ENCODE measurements at places on chromosomes 4 and X.

- DNase-seq, result no peak
These were observed 104.3 kb downstream of the USP46 start for GRCh38 chr4:52554612-52555355.

DNA sequence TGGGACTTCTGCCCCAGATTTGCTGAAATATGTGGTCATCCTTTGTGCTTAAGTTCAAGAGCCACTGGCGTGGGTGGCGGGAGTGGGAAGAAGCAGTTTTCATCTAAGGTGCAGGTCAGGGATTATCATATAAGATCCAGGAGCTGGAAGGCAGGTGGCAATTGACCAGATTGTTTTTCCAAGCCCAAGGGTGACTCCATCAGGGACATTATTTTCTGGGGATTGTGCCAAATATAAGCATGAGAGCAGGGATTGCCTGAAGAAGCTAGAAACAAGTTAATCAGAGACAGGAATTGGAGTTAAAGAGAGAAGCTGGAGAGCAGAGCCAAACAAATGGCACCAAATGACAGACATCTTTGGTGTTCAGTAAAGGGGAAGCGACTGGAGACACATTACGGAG, 19.4 kb upstream of the SEL1L3 start:
- no peak for DNase-seq

DNA sequence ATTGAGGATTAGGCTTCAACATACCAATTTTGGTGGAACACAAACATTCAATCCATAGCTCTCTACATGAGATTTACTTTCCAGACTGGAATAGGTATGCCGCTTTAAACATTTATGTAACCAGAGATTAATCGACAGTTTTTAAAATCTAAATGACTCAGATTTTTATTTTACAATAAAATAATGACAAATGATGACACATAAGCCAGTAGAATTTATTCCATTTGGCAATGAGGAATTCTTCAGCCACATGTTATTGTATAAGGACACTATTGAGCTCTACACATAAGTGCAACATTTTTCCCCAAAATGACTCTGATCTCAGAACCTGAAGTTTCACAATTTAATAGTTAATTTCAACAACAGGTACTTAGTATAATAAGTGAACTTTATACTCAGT, 227.0 kb upstream of the PRPS2 start:
- DNase-seq, result no peak

DNA sequence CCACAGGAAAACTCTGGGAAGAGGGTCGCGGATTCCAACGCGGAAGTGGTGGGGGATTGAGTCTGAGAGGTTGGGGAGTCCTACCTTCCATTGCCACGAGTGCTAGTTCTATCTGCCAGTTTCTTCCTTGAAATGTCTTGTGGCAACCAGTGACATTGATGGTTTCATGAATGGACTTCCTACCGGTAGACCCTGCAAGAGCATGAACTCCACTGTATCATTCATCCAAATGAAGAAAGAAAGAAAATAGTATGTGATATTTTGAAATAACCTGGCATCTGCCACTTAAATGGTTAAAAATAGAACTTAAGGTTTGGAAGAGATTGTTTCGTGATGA, 1.1 kb upstream of the SLC10A7 start:
- DNase-seq, result no peak

- DNase-seq, result no peak
These were observed 614.0 kb upstream of the LCORL start for GRCh38 chr4:18635531-18635930.

- DNase-seq, result no peak
These were observed 36.6 kb downstream of the IGFBP7 start for GRCh38 chr4:57073559-57073958.

DNA sequence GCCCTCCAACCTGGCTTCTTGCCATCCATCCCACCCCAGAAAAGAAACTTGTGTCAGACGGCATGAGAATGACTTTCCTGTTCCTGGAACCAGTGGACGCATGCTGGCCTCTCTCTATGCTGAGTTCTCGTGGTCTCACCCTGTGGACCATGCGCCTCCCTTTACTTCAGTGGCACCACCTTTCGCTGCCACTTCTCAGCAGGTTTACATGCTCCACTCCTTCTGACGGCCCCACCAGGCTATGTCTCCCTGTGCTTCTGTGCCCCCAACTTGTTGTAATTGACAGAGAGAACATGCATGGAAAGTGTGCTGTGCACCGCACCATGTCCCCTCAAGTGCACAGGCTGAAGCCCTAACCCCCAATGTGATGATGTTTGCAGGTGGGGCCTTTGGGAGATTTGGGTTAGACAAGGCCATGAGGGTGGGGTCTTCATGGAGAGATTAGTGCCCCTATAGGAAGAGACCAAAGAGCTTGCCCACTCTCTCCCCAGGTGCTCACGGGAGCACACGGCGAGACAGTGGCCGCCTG, 3.1 kb upstream of the PPP2R2C start:
- no peak for DNase-seq

- no peak for DNase-seq
These were observed 51.9 kb downstream of the CC2D2A start for GRCh38 chr4:15521442-15522039.

DNA sequence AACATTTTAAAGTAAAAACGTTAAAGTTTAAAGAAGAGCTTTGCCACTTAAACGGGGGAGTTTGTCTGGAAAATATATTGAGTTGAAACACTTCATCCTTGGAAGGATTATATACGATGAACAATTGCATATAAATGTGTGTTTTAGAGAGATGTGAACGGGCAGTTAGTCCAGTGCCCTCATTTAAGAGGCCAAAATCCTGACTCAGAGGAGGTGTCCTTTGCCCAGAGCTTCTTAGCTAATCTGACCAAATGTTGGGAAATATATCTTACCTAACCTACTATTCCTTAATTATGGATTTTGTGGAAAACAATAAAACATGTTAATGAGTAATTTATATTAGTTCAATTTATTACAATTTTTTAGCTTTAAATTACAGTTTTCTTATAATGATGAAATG, 327.2 kb upstream of the DIPK2B start:
- DNase-seq, result no peak

DNA sequence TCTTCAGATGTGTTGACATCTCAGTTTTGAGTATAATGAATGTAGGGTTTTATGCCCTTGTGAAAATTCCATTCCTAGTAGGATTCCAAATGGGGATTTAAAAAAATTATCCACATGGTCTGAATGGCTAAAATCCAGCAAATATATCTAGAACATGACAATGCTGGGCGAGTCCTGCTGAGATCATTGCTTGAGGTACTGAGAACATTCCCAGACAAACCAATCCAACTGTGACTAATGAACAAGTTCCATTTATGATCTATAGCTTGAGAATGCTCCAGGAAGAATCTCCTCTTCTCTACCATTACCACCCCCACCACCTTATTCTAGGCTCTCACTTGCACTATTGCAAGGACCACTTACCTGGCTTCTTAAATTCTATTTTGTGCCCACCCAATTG, 77.2 kb upstream of the IL1RAPL2 start:
- DNase-seq, result no peak

DNA sequence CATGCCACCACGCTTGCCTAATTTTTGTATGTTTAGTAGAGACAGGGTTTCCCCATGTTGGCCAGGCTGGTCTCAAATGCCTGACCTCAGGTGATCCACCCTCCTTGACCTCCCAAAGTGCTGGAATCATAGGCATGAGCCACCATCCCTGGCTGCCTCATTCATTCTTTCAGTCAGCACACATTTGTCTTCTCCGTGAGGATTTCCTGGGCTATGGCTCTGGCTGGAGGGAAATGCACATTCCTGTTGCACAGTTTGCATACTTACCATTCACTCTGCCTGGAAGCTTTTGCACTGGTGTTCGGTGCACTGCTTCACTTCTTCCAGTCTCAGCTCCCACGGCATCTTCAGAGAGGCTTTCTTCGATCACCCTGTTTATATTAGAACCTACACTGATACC, 267.8 kb downstream of the STIM2 start:
- DNase-seq, result no peak

DNA sequence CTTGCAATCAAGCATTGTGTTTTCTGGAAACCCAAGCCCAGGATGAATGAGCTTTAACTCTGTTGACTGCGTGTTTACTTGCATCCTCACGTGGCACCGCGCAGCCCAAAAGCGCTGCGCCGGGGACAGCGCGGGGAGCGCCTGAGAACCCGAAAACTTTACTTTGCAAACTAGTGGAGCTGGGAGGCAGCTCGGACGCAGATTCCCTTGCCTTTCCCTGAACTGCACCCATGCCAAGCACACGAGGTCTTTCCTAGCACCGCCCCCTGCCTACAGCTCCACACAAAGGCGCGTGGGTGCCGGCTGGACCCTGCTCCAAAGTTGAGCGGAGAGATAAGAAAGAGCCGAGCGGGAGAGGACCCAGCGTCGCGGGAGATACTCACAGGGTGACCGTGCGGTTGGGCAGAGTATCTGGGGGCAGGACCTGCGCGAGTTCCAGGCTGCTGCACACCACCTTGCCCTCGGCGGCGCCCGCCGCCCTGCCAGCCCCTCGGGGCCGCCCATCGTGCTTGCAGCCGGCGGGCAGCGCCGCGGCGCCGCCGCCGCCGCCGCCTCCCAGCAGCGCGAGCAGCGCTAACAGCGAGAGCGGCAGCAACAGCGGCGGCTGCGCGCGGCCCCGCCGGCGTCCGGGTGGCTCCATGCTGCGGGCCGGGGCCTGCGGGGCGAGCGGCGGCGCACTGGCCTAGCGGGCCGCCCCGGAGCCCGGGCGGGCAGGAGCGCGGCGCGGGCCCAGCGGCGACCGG, 550 bp downstream of the ADGRA3 start:
- DNase-seq, result no peak

- no peak for DNase-seq
These were observed 31.0 kb downstream of the F8 start for GRCh38 chrX:154991476-154991875.

DNA sequence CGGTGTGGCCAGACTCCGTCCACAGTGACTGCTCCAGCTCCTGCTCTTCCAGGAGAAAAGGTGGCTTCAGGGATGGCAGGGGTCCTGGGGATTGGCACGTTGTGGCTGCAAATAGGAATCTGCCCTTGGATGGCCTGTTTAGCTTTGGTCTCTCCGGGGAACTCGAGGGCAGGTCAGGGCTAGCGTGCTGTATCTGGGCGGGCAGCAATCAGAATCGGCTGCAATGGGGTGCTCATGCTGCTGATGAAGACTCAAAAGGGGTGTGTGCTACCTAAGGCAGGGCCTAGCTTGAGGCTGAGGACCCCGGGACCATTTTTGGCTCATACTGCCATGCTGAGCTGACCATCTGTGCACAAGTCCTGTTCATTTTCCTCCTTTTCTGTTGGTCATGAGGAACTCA, 51.3 kb downstream of the RGS12 start:
- no peak for DNase-seq

GRCh38 chr4:113700602-113701150, 60.9 kb downstream of the CAMK2D start:
- DNase-seq, result no peak

GRCh38 chrX:134287346-134287745, 50.4 kb downstream of the CCDC160 start:
- DNase-seq, result no peak

DNA sequence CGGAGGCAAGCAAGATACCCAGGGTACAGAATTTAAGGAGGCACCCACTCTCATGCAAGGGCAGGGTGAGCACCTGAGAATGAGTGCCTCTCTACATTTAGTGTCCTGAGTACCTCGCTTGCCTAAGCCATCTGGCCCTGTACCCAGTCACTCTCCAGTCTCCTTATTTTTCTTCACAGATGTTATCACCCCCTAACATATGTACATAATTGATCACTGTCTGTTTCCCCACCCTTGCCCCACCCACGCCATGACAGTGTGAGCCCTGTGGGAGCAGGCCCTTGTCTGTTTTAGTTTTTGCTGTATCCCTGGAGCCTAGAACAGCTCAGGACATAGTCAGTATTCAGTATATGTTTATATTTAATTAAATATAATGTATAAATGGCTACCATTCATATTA, 113.6 kb downstream of the SPRY1 start:
- DNase-seq, result no peak

DNA sequence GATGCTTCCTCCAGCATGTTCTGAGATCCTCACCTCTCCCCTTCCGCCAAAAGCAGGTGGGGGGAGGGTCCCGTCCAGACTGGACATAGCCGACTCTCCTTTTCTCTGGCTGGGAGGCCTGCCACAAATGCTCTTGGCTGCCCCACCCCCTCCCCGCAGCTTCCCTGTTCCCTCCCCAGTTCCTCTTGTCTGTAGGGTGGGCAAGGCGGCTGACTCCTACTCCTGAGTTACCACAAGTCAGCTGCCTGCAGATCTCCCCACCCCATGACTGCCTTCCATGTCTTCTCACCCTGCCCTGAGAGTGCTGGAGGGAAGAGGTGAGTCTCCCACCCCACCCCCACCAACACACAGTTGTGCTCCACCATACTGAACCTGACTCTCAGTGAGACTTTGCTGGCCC, 2.9 kb downstream of the ATP6AP1 start:
- no peak for DNase-seq

DNA sequence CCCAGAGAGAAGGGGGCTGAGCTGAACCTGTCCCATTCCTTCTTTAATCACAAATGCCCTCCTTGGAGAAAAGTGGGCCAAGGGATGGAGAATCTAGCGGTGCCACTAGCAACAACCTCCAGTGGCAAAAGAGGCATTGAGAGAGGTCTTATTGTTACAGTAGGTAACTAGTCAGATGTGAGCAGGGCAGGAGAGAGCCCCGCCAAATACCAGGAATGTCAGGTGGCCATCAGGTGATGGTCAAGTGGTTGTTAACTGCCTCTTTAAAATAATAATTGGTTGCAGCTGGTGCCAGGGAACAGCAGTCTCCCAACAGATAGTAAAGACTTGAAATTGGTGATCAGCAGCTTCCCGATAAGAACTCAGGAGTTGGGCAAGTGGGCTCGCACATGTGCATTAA, 116.1 kb downstream of the EVC2 start:
- no peak for DNase-seq

DNA sequence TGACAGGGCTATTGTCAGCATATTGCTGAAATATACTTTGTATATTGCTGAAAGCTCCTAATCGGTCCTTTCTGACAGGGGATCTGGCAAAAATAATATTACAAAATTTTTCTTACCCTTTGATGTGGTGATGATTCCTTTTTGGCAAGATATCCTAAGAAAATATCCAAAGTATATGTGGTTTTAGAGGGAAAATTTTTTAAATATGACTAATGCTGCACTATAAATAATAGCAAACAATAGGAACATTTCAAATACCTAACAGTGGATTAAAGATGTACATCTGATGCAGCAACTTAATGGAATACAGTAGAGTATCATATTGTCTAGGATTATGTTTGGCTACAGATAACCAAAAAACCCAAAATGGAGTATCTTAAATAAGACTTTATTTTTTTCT, 49.6 kb downstream of the RRAGB start:
- no peak for DNase-seq

- DNase-seq, result no peak
These were observed 30.2 kb downstream of the MAP7D3 start for GRCh38 chrX:136220951-136221350.

DNA sequence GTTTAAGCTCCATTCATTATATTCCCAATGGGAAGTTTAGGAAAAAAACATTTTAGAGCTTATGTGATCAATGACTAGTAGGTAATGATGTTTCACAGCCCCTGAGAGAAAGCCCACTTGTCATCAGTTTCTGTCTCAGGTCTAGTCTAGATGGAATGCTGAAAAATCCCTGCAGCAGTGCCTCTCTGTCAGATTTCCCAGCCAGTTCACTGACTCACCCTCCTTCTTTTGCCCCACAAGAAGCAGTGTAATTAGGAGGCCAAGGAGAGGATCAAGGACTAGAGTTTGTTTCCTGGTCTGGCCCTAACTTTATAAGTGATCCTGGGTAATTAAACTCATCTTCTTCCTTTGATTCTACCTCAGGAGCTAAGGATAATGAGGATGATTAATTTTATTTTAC, 118.7 kb upstream of the ANXA3 start:
- no peak for DNase-seq

GRCh38 chr4:10831727-10832408, 147.3 kb upstream of the CLNK start:
- no peak for DNase-seq

- DNase-seq, result no peak
These were observed 4.3 kb downstream of the HADH start for GRCh38 chr4:107993969-107994368.
